Bronchial epithelial cell (primary cell): ENCODE measurements at places on chromosomes 2 and 18. TPM values are rescaled to one million over a fixed set of nuclear protein-coding genes. Genes with fewer than 3 reads are reported as not detected.
A peak's percentile ranks its signal among the peaks of the same experiment; 100 is the strongest.

DNA sequence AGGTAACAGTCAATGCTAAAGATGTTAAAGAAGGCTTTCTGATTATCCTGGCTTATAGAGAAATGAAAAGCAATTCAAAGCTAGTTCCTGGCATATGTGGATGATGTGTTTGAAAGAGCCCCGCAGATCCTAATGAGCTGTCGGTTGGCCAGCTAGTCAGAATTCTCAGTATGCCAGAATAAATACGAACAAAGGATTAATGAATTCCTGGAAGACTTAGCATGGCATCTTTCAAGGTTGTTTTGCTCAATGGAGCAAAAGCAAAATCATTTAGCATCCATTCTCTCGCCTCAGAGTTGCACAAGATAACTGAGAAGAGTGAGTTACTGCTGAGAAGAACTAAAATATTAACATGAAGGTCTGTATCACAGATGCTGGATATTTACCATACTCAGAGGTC, 307.6 kb downstream of the RIT2 start:
- DNase-seq = no peak

DNA sequence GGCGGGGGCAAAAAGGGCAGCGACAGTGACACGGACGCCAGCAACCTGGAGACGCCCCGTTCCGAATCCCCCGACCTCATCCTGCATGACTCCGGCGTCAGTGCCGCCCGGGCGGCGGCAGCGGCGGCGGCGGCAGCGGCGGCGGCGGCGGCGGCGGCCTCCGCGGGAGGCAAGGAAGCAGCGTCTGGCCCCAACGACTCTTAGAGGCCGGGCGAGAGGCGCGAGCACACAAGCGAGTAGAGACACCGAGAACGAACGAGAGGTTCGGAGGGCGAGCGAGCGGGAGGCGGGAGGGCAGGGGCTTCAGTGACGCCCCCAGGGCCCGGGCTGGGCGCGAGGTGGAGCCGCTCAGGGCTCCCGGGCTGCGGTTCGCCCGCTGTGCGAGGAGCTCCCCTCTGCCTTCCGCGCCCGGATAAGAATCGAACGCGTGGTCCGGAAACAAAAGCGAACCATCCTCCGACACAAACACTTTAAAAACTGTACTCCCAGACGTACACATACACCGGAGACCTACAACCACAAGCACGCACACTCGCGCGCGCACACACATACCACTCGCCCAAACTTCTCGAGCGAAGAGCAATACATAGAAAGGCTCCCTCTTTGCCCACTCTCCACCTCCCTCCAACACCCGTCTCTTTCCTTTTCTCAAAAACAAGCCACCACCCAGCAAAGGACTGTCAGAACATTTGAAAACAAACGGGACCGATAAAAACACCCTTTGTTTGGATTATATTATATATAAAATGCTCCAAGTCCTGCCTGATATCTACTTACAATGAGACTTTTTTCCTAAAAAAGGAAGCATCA, 2.8 kb downstream of the SP9 start:
- DNase-seq = no peak

- peak; percentile 28 for DNase-seq
Measured at GRCh38 chr2:64951306-64951953, 37.8 kb upstream of the SLC1A4 start.

DNA sequence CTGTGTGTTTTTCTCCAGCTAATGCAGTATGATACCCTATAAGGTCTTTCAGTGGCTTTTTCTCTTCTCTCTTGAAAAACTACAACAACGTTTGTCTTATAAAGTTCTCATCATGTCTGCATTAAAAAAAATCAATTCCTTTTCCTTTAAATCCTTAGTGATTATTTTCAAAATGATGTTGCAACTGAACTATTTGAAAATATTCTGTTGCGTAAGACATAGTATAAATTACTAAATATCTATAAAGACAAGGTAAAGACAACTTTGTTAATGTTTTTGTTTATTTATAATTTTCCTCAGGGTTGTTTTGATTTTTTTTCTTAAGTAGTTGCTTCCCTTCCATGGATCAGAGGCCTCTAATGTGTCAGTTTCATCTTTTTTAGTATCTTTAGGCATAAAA, 21.2 kb downstream of the PARD3B start:
- no peak for DNase-seq

- DNase-seq = peak; percentile 42
Measured at GRCh38 chr2:121598087-121598486, 51.2 kb downstream of the CLASP1 start.

DNA sequence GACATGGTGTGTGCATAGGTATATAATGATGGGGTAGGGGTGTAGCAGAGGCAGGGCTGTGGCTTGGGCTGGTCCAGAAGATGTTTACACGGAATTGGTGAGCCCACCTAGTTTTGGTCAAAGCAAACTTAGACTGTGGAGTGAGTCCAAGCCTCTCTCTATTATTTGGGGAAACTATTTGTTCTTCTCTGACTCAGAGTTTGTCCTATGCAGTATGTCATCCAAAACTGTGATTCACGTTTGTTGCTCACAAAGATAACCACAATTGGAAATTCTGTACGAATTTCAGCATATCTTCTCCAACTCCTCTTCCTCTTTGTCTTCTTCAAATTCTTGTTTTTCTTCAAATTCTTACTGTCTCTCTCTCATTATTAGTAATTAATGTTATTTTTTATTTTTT, 292.9 kb downstream of the XIRP2 start:
- peak; percentile 92 for DNase-seq

GRCh38 chr2:100820523-100821254, 750 bp downstream of the NPAS2 start:
- peak; percentile 83 for DNase-seq

DNA sequence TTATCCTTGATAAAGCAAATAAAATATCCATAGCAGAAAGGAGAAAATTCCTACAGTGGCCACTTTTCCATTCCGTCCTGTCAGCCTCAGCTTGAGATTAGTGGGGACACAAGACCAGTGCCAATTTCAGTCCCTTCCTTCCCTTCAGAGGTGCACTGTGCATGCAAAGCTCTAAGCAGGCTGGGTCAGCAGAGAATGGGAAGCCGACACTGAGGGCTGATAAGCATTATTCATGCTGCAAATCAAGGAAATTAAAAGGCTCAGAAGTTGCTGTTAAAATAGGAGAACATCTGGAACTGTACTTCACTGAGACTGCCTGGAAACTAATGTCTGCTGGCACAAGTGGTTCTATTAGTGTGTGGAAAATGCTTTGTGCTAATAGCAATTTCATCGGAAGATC, 534.3 kb downstream of the ADCYAP1 start:
- DNase-seq = no peak

DNA sequence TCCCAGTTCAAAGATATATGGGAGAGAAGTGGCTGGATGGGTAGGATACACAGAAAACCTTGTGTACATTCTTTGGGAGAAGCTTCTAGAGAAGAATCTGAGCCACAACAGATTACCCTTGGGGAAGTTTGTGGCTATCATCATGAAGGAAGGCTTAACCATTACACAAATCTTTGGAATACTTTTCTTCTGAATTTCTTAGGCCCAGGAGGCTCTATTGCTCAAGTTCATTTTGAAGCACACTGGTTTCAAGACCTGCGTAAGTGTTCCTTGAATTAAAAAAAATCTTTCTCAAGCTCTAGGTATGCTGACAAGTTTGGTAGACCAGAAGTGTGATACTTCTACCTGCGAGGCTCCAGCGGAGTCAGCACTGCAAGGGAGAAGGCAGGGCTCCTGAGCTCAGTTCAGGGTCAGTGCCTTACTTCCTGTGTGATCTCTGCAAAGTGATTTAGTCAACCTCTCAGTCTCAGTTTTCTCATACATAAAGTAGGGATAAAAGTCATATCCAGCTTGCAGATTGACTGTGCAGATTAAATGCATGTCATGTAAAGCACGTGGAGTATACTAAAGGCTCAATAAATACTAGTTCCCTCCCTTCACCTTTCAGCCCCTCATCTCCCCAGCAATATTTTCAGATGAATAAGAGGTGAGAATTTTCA, 438.6 kb downstream of the DLGAP1 start:
- no peak for DNase-seq

DNA sequence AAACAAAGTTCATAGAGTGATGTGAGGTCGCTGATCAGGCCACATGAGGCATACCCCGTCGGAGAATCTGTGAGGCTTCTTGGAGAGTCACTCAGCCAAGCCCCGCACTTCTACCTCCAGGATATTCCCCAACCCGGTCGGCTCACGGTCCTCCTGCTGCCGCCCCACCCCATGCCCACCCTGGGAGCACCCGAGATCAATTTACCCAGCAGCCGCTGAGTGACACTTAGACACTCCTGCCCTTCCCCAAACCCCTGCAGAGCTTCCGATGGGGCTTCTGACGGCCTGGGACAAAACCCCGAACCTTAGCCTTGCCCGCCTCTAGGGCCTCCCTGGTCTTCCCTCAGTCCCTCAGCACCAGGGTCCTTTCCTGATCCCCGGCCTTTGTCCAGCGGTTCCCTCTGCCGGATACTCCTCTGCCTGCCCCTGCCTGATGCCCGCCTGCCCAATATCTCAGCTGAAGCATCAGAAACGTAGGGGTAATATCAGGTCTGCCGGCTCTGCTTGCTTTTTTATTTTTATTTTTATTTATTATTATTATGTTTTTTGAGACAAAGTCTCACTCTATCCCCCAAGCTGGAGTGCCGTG, 18.9 kb upstream of the OTOS start:
- no peak for DNase-seq

DNA sequence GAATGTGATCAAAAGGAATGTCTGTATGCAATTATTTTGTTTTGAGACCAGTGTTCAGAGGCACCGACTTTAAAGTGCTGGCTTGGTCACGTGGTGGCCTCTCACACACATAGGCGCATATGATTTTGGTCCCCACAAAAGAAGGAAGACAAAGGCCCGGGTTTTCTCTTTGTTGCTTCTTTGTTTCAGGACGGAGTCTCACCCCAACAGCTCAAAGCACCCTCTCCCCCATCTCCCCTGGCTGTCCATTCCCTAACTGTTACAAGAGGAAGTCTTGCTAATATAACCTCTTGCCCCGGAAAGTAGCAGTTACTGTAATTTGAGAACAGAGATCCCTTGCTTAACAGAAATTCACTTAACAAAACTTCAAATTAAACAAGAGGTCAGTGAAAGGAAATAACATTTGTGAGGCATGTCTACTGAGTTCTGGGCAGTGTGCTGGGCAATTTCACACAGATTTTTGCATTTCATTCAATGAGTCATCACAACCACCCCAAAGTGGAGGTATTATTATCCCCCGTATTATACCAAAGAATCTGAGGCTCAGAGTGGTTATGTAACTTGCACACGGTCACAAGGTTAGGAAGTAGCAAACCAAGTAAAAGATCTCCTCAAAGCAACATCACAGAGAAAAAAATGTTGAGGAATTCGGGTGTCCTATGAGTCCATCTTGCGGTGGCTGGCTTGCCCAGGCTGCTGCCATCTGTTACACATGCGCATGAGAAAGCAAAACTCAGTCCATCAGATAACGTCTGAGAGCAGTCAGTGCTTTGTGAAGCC, 75.8 kb downstream of the SDC1 start:
- DNase-seq = no peak

DNA sequence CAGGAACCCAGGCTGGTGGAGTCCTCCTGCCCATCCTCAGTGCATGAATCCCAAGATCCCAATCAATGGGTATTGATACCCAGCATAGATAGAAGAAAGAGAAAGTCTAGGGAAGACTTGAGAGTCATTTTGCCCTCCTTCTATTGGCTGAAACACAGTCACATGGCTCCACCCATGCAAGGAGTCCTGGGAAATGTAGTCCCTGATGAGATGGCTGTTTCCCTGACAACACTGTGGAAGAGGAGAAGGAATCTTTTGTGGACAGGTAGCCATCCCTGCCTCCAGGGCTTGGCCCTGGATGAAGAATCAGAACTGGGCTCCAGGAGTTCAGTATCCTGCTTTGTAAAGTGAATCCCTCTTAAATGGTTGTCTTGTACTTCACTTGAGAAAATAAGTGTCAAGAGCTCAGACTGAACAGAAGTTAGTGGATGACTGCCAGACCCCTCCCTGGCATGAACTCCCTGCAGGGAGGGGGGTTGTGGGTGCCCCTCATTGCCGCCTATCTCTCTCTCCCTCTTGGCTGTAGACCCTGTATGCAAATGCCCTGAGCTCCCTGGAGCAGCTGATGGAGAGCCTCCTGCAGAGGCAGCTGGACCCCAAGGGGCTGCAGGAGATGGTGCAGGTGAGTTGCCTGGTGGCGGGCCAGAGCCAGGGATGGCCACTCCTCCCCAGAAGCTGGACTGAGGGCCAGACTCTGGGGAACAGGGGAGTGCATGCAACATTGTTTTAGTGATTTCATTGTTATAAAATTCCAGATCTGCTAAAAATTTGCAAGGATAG, 36.1 kb downstream of the MROH2A start:
- DNase-seq = peak; percentile 29

GRCh38 chr2:110978756-110979470, 141.8 kb upstream of the BCL2L11 start:
- DNase-seq = no peak

DNA sequence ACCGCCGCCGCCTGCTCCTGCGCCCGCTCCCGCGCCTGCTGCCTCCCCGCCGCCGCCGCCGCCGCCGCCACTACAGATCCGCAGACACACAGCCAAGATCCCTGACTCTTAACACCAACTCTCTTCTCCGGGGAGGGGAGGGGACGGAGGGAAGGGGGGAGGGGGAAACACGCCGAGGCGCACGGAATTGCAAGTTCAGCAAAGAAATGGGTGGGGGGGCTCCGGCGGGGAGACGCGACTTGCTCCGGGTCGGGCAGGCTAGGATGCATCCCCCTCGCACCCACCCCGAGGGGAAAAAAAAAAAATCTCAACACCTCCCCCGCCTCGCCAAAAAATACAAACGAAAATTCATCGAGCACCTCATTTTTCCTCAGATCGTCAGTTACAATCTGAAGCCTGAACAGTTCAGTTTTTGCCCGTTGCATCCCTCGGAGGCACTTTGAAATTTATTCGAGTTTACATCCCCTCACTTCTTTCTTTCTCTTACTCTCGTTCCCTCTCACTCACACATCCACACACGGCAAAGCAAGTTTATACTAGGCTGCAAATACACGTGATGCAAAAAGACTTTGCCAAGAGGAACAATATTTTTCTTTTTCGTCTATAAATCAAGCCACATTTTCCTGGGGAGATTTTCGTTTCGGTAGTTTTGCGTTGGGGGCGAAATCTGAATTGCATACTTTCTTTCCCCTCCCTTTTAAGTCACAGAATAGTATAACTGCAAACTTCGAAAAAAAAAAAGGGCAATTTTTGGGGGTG, at the start of gene TCF4:
TSS of gene TCF4 (minus strand) at position 82 of the 759 bp plus-strand sequence. CDS start 1,076 bp downstream, outside the sequence.
- DNase-seq = peak; percentile 23

DNA sequence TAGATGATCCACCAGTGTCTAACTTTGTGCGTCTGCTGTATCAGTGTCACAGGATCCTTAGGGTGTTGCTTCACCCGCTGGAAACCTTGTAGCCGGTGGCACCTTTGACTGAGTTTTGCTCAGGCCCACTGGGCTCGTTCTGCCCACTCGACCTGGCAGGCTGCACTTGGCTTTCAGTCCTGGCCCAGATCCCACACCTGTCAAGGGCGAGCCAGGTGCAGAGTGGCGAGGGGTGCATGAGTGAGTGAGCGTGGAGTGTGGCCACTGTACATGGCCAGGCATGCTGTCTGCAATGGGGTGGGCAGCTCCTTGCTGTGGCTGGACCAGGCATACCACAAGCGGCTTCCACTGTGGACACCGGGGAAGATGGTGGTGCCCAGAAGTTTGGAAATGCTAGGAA, 179.0 kb downstream of the FAM210A start:
- no peak for DNase-seq

- no peak for DNase-seq
Measured at GRCh38 chr2:191417746-191418145, 172.5 kb downstream of the MYO1B start.

- DNase-seq = no peak
Measured at GRCh38 chr2:21710496-21710895, 586.7 kb downstream of the TDRD15 start.

Gene ZAP70
- not detected in 2 replicates for total RNA-seq

Gene CTDP1
- 27.1 and 32.1 TPM in 2 replicates for total RNA-seq

Gene UGT1A5
- 0.26 and 3.3 TPM in 2 replicates for total RNA-seq

Gene TMEM18
- 19.5 and 30.5 TPM in 2 replicates for total RNA-seq

Gene INSIG2
- total RNA-seq = 10.5 and 20.4 TPM in 2 replicates

Gene ZNF396
- 0.79 and 2.6 TPM in 2 replicates for total RNA-seq

Gene LONRF2
- total RNA-seq = under 0.01 TPM in 1 of 2 replicates, not detected in the other
